ENCODE measurements at places on chromosomes 7 and 10.

DNA sequence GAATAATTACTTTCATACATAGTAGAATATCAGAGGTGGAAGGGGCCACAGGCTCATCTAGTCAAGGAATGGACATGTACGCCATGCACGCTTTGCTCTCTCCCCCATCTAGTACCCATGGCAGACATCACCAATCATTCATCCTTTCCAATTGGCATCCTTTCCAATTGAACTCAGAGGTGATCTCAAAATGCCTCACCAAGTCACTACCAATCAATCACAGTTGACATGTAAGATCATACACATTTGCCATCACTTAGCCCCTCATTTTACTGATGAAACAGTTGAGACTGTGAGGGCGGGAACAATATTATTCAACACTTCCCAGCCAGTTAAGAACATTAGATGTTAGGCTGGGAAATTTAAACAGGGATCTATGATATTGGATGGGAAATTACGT lies 308.4 kb downstream of the FGFR2 start:
- no peak for DNase-seq

DNA sequence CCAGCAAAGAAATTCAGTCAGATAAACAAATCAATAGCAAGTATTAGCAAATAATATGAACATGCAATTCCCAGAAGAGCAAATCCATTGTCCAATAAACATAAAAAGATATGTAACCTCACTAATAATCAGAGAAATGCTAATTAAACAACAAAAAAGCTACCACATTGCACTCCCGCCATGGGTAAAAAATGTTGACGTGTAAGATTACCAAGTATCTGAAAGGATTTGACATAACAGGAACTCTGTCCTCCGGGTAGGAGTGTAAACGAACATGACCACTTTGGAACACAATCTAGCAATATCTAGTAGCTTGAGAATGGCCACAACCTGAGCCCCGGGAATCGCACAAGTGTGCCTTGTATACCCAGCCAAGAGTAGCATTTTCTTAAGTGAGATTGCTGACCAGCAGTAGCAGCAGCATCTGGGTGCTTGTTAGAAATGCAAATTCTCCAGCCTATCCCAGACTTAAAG lies 31.6 kb downstream of the DYDC1 start:
- DNase-seq: no peak

- no peak for DNase-seq
These were observed 99.4 kb upstream of the TNS3 start for GRCh38 chr7:47681249-47681810.

DNA sequence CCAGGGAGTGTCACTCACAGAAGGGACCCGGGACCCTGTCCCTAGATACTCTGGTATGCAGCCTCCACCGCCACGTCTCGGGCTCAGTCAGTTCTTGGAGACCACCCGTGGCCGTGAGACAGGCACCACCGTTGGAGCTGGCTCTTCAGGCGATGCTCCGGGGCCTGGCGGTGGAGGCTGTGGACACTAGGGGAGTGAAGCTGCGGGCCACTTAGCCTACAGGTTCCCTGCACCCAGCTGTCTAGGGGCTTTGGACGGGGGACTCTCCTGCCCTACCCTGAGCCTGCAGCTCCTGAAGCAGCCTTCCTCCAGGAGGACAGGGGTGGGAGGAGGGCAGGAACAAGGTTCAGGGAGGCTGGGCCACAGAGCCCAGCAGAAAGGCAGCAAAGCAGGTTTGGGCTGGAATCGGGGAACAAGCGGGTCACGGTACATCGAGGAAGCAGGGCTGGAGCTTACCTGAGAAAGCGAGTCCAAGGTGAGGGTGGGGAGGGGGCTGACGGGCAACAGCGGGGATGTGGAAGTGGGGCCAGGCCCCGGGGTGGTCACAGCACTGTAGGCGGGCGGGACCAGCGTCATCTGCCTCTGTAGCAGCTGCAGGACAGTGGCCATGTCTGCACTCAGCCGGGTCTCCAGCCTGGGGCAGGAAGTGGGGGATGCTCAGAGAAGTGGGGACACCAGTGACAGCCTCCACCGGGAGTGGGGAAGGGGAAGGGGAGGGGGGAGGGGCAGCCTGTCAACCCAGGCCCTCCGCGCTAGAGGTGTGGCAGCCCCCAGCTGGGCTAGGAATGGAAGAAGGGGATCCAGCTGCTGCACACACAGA lies 31.5 kb downstream of the KCNH2 start:
- no peak for DNase-seq

- no peak for DNase-seq
These were observed 362.7 kb downstream of the GLRX3 start for GRCh38 chr10:130498934-130499333.

DNA sequence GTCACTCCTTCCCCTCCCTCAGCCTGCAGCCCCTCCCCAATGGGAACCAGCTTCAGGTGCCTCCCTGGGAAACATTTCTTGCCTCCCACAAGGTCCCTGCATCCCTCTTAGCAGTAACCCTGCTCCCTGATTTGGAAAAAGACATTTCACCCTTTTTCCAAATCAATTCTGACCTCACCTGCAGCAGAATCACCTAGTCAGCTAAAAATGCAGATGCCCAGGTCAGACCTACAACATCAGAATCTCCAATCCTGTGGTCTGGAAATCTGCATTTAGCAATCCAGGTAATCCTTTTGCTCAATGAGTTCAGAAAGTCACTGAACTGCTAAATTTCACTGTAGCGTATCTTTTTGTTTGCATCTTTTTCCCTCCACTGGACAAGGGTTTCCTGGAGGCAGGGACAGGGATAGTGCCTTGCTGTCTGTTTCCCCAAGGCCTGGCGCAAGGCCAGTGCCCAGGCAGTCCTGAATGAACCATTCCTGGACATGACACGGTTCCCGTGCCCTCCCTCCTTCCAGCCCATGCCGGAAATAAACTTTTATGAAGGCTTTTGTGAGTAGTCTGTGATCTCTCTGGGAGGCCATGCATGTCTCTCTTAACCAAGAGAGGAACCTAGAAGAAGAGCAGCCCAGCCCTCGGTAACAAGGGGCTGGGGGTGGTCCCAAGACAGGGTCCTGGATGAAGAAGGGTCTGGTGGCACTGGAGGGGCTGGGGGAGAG lies 44.0 kb downstream of the COL13A1 start:
- no peak for DNase-seq

- DNase-seq: no peak
These were observed 10.9 kb upstream of the RBP3 start for GRCh38 chr10:47337310-47337709.

- DNase-seq: no peak
These were observed 46.3 kb downstream of the EGFR start for GRCh38 chr7:55065079-55065478.

DNA sequence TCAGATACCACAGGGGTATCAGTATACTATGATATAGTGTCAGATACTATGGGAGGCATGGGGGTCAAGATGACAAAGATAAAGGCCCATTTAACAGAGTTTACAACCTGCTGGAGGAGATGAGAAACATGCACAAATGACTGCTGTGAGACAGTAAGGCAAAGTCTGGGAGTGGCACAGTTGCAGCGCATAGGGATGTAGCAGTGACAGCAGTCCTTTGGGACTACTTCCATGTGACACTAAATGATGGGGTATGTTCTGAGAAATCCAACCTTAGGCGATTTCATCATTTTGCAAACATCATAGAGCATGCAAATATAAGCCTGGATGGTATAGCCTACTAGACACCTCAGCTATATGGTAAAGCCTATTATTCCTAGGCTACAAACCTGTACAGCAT lies 56.8 kb downstream of the CDK1 start:
- DNase-seq: no peak

Measured in naive thymus-derived CD8-positive, alpha-beta T cell (primary cell).